ENCODE measurements at places on chromosomes 2 and 18. TPM values are rescaled to one million over a fixed set of nuclear protein-coding genes. Genes with fewer than 3 reads are reported as not detected.

Gene SETBP1
- 0.67 TPM for total RNA-seq

Gene SLC5A7
- not detected for total RNA-seq

Gene NEU4
- not detected for total RNA-seq

Gene TMEM87B
- 9.8 TPM for total RNA-seq

Gene CROCC2
- not detected for total RNA-seq

Gene PPIG
- total RNA-seq = 11.6 TPM

Gene CD8A
- total RNA-seq = not detected

Gene TOGARAM2
- under 0.01 TPM for total RNA-seq

Gene FAM124B
- not detected for total RNA-seq

Gene CCL20
- total RNA-seq = 2.2 TPM

Gene PDE1A
- total RNA-seq = not detected

Gene ANKRD44
- total RNA-seq = 1.5 TPM

Gene IL1RL1
- 0.17 TPM for total RNA-seq

Gene PAX8
- 0.17 TPM for total RNA-seq

Gene PRSS56
- not detected for total RNA-seq

Gene SAG
- total RNA-seq = not detected

Gene CCDC68
- 3.7 TPM for total RNA-seq

Gene EVX2
- not detected for total RNA-seq

Gene RPE
- total RNA-seq = 88.2 TPM

Gene IL36RN
- not detected for total RNA-seq

Gene CABYR
- total RNA-seq = 6.7 TPM

Gene DSC2
- not detected for total RNA-seq

Gene RNPEPL1
- total RNA-seq = 27.5 TPM

Gene SNED1
- total RNA-seq = 9.1 TPM

Gene RBM43
- total RNA-seq = 4.2 TPM

Gene PARD3B
- 2.5 TPM for total RNA-seq

Gene DLGAP1
- 0.34 TPM for total RNA-seq

Gene MARCO
- not detected for total RNA-seq

Gene RFTN2
- 3.7 TPM for total RNA-seq

Gene ITM2C
- 72.7 TPM for total RNA-seq

Gene FOXD4L1
- total RNA-seq = not detected

Gene TANC1
- total RNA-seq = 13.1 TPM

Gene CLEC4F
- total RNA-seq = not detected

Gene SKA1
- total RNA-seq = 28.5 TPM

Gene RBFA
- total RNA-seq = 44.4 TPM

Gene TSPYL6
- not detected for total RNA-seq

Gene METAP1D
- total RNA-seq = 4.9 TPM

Gene SNORC
- 1.5 TPM for total RNA-seq

Gene ARHGAP15
- total RNA-seq = not detected

Gene RNF152
- 1.9 TPM for total RNA-seq

Gene DOK6
- 0.17 TPM for total RNA-seq

Gene TYMS
- total RNA-seq = 80.9 TPM

Gene AMER3
- not detected for total RNA-seq

Gene ERMN
- not detected for total RNA-seq
